ENCODE measurements at places on chromosomes 5 and 9. TPM values are rescaled to one million over a fixed set of nuclear protein-coding genes. Genes with fewer than 3 reads are reported as not detected.

DNA sequence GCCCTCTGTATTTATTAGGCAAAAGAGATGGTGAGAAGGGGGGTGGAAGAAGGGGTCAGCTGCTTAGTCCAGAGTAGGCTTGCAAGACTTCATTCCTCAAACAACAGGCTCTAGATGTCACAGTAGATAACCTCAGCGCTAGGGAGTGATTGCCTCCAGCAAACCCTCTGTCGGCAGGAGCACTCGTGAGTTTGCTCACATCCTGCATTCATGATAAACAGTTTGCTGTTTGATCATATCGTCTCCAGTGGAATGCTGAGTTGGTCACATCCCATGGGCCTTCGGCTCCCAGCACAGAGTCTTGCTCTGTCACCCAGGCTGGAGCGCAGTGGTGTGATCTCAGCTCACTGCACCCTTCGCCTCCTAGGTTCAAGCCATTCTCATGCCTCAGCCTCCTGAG lies 3.6 kb downstream of the TTC23L start:
- no peak for DNase-seq

DNA sequence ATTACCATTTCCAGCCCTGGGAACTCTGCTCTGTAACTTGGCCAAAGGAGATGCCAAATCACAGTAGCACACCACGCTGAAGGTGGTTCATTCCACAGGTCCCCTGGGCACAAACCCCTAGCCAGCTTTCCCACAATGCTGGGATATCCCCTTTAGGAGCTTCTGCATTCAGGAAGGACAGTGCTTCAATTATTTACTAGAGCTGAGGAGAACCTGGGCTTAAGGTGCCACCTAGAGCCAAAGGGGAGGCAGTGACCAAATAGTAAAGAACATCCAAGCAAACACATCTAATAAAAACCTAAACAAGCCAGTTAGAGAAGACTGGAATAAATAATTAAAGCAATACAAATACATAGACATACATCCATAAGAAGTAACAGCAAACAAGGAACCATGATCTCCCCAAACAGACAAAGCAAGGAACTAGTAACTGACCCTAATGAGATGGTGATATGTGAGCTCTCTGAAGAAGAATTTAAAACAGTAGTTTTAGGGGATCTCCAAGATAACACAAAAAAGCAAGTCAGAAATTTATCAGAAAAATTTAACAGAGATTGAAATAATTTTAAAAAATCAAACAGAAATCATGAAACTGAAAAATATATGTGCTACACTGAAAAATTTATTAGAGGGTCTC lies 14.6 kb downstream of the KIF4B start:
- no peak for DNase-seq

- no peak for DNase-seq
Measured at GRCh38 chr5:10761933-10762775, 1.1 kb upstream of the DAP start.

Gene TARS1
- 150 TPM for total RNA-seq

- no peak for DNase-seq
Measured at GRCh38 chr5:1367149-1367548, 22.2 kb upstream of the CLPTM1L start.

DNA sequence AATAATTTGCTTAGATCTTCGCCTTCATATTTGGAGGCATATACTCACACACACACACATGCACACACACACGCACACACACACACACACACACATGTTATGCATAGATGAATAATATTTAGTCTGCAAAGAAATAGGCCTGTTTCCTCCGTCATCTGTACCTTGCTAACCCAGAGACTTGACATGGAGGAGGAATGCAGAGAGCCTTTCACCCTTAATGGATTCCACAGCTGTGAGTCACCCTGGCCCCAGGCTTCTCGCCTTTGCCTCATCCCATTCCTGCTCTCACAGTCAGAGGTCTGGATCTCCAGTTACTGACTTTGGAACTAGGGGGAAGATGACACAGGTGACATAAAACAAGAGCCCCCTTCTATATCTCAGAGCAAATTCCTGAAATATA lies 29.7 kb downstream of the ZNF462 start:
- DNase-seq = no peak

DNA sequence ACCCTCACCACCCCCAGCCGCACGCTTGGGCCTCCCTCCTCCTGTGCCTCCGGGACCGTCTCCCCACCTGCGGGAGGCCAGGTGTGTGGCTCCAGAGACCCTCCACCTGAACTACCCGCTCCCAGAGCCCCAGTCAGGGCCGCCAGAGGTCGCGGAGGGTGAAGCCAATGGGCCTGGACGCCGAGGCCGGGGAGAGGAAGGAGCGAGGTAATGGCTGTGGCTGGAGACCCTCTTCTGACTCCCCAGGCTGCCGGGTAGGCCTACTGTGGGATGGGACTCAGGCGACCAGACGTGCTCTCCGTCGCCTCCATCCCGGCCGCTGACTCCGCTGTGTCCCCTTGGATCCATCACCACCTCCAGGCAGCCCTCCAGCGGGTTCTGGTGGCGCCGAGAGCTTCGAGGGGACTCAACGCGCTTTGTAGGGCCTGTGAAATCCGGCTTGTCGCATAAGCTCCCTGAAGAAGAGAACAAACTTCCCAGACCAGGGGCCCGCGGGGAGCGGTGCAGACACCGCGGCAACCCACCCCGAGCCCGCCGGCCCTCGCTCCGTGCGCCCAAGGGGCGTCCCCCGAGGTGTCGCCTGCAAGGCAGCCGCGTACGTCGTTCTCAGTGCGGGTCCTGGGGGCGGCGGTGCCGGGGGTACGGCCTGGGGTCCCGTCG lies 12.6 kb downstream of the IRX2 start:
- no peak for DNase-seq

Gene DNAJB5
- total RNA-seq = 1.3 TPM

- no peak for DNase-seq
Measured at GRCh38 chr5:177304392-177305119, 957 bp downstream of the PRELID1 start.

DNA sequence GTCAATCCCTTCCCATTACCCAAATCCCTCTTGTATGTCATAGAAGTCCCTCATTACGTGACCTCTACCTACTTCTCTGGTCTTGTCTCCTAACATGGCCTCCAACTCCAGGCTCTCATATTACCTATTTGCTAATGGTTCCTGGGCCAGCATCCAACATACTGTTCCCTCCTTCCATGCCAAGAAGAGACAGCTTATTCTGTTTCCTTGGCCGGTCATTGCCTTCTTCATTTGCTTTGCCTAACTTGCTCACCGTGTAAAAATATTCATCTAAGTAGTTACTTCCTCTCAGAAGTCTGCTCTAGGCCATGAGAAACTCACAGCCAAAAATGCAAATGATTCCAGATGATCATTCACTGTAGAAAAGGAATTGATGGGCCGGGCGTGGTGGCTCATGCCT lies 8.9 kb upstream of the IL6ST start:
- no peak for DNase-seq

DNA sequence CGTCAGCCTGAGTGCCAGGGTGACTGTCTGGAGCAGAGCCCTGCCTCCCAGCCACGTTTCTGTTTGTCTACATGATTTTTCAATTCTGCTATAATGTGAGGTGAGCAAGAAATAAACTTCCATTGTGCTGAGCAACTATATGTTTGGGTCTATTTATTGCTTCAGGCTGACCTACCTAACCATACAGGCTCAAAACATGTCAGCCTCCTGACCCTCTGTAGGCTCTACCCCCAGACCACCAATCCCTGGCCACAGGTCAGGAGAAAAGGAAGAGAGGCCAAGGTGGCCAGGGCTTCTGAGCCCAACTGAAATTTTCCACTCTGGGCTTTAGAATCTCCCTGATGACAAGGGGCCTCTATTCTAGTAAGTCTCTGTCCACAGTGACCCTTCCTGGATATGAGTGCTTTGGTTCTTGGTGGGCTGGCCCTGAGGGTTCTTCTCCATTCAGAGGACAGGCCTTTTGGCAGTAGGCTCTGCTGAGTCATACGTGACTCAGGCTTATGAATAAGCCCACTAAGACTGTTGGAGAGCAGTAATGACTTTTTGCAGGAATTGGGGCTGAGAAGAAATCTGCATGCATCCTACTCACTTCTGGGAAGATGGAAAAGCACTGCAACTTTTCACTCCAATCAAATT lies 117.2 kb upstream of the TBCA start:
- no peak for DNase-seq

Measured in naive thymus-derived CD4-positive, alpha-beta T cell (primary cell).